ENCODE measurements at places on chromosomes 5 and 9.

- DNase-seq, result no peak
Measured at GRCh38 chr5:132526974-132527564, 16.3 kb downstream of the IL5 start.

DNA sequence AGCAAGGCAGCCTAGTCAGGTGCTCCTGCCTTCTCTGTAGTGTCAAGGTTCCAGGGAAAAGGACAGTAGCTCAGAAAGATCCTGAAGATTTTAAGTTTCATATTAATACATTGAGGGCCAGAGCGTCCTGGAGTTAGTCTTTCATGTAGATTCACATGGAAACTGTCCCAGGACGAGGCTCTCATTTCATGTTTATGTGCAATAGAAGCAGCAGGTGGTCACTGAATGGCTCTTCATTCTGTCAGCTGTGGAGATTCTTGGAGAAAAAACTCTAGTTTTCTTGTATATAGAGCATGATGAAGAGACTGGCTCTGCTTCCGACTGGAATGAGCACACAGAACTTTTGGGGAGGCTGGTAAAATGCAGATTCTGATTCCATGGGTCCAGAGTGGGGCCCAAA, 54.3 kb downstream of the MEGF10 start:
- no peak for DNase-seq

- no peak for DNase-seq
Measured at GRCh38 chr9:129885018-129885669, 49.9 kb downstream of the USP20 start.

DNA sequence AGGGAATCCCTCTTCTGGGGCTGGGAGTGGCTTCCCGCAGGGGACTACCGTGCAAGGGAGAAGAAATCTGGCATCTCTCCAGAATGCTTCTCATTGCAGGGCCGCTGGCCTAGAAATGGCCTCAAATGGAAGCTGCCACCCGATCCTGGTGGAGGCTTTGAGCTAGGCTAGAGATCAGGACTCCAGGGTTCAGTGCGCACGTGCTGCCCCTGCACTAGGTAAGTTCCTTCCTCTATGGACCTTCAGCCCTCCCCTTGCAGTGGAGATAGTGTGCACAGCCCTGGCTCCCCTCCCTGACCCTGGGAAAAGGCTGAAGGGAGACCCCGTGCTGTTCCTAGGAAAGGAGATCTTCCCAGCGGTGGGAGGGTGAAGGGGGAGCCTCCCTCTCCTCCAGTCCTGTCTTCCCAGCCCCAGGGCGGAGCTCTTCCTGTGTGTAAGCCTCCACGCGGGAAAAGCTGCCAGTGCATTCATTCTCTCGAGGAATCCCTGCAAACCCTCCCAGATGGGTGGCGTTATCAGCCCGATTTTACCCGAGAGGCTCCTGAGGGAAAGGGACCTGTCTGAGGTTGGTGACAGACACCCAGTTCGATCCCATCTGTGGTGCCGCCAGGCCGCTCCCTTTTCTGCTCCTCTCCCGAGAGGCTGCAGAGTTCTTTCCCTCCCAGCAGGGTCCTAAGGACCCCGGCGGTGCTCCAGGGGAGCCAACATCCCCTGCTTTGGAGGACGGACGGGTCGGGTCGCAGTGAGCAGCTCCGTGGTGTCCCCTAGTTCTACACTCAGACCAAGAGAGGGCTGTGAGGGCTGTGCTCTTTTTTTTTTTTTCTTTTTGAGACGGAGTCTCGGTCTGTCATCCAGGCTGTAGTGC, 1.4 kb upstream of the CERCAM start:
- DNase-seq, result no peak

Measured in pulmonary artery endothelial cell (primary cell).